ENCODE measurements at places on chromosomes 7 and 10.
A peak's percentile ranks its signal among the peaks of the same experiment; 100 is the strongest.

GRCh38 chr10:68073631-68074030 is 1.5 kb downstream of the HERC4 start:
- no peak for DNase-seq

DNA sequence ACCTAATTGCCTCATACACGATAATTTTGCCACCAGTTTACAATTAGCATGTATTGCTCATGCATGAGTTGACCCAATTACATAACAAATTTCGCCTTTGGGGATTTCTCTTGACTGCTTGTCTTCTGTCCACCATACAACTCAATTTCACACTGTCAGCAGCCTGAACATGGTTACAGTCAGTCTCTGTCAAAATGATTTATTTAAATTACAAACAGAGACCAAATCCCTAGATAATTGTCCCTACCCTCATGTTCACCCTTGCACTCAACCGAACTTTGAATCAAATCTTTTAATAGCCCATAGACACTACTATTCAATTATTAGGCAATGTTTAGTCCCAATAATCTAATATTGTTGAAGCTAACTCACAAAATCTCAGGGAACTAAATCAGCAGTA is 59.7 kb upstream of the NEBL start:
- no peak for DNase-seq

DNA sequence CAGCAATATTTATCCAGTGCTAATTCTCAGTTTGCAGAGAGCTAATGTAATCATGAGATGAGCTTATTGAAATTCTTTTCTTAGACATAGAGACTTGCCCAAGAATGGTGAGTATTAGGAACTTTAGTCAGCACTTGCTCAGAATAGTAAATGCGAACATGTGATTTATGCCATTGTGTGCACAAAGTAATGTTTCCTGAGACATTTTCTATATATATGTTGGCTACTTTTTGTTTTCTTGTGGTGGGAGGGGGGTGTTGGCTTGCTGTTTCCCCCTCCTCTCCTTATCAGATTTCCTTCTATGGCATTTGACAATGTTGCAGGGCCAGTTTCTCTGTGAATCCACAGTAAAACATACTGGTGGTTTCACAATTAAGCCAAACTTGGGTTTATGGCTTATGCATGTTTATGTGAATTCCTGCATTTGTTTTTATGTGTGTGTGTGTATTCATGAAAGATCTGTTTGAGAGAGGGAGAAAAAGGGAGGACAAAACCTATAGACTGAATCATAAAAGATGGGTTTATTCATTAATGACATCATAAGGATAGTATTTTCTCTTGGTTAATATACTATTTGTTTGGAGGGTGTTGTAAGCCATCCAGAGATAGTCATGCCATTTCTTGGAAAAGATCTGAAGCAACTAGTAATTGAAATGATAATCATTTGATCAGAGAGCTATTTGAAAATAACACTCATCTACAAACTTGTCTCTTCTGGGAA is 36.3 kb downstream of the ARID5B start:
- DNase-seq = peak; percentile 74

DNA sequence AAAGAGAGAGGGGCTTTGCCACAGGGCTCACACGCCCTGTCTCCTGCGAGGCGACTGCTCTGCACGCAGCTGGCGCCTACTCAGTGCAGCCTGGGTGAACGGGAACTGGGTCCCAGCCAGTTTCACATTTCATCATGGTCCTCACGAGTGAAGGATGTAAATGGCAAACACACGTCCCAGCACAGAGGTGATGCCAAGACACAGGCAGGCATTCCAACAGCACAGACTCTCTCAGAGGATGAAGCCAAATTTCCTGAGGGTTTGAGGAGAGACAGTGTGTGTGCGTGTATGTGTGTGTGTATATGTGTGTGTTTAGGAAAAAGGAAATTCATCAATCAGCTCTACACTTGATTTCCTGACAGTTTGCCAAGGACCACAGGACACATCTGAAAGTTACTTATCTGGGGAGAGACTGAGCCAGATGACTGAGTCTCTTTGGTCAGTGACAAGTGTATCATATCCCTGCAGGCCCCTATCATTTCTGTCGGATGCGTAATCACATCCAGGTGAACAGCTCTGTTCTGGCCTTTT is 53.9 kb downstream of the CHST15 start:
- DNase-seq = no peak

GRCh38 chr7:75965617-75966016 is 28.8 kb downstream of the TMEM120A start:
- no peak for DNase-seq

DNA sequence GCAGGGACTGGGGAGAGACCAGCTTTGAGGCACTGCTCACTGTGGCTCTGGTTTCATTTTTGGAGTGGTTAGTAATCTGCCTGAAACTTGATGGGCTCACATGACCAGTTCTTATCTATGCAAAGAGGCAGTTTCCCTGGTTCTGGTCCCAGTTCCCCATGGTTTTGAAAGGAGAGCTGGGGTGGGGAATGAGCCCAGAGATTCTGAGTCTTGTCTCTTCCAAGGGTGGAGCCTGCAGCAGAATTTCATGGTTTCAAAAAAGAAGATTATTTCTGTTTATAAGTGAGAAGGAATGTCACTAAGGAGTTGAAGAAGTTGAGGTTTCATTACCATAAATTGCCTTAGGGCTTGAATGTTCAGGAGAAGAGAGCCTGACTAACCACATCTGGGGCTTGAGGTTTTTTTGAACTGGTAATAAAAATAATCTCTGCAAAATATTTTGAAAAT is 190.2 kb upstream of the HABP2 start:
- DNase-seq = peak; percentile 66

GRCh38 chr7:105448181-105448580 is 59.5 kb upstream of the SRPK2 start:
- DNase-seq = no peak

- DNase-seq = no peak
Measured at GRCh38 chr10:116133634-116134033, 139.4 kb downstream of the GFRA1 start.

DNA sequence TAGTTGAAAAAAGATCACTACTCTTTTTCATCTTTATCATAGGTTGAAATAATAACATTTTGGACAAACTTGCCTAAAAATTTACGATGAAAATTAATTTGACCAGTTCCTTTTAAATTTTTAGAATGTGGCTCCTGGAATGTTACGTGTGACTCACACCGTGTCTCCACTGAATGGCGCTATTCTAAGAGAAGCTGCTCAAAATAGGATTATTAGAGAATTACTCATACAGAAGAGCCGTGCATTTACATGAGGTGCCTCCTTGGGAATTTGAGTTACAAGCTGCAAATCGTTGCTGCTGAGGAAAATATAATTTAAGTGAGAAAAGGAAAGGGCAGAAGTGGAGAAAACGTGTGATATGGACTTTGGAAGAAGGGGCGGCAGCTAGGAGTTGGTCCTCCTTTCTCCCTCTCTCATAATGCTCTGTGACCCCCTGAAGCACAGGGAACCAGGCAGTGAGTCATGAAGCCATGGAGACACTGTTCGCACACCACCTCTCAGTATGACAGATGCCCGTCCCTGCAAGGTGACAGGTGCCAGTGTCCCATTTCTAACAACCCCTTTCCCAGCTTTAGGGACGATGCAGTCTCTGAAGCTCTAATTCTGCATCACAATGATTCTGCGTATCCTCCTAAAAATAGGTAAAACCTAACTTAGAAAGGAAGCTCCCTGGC is 323.2 kb upstream of the COBL start:
- no peak for DNase-seq

DNA sequence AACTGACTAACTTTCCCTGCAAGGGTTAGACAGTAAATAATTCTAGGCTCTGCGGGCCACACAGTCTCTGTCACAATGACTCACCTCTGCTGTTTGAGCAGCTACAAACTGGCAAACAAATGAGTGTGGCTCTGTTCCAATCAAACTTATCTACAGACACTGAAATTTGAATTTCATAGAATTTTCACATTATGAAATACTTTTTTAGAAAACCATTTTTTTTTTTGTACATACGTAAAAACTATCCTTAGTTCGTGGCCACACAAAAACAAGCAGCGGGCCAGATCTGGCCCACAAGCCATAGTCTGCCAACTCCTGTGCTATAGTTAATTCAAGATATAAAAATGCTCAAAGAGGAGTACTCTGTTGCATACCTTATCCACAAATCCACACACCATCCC is 32.6 kb downstream of the PIP4K2A start:
- DNase-seq = peak; percentile 74

GRCh38 chr7:36735172-36735571 is 10.9 kb upstream of the AOAH start:
- no peak for DNase-seq

GRCh38 chr7:25240340-25240739 is 12.1 kb upstream of the NPVF start:
- peak; percentile 50 for DNase-seq

GRCh38 chr10:84563355-84563754 is 235.0 kb downstream of the CCSER2 start:
- no peak for DNase-seq

DNA sequence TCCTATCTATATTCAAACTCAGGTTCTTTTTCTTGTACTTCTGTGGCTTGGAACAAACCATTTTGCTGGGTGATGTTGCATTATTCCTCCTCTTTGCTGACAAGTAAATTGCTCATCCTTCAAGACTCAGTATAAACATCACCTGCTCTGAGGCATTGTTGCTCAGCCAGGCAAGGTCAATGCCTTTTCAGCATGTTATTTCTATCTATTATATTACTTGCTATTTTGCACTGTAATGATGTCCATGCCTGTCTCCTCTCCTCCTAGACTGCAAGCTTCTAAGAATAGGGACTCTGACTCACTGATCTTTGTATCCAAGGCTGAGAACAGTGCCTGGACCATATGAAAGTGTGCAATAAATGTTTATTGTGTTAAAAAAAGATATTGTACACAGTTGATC is 293.8 kb downstream of the RNLS start:
- peak; percentile 30 for DNase-seq

DNA sequence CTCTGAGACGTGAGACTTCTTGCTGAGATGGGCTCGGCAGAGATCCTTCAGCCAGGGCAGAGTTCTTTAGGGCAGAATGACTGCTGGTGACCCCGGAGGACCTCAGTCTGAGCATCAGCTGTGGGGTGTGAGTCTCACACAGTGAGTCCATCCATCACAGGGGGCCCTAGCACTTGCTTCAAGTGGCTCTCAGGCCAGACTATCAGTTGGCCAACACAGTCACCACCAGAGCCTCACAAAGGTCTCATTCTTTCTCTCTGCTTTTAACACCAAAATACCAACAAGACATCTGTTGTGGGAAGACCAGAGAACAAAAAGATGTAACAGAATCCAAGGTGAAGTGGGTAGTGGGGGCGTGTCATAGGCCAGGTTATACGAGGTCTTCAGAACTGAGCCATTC is 345.6 kb upstream of the NRP1 start:
- DNase-seq = no peak

- DNase-seq = no peak
Measured at GRCh38 chr10:113991091-113991860, 52.4 kb upstream of the ADRB1 start.

GRCh38 chr10:3372281-3372680 is 199.7 kb upstream of the PITRM1 start:
- DNase-seq = peak; percentile 74

DNA sequence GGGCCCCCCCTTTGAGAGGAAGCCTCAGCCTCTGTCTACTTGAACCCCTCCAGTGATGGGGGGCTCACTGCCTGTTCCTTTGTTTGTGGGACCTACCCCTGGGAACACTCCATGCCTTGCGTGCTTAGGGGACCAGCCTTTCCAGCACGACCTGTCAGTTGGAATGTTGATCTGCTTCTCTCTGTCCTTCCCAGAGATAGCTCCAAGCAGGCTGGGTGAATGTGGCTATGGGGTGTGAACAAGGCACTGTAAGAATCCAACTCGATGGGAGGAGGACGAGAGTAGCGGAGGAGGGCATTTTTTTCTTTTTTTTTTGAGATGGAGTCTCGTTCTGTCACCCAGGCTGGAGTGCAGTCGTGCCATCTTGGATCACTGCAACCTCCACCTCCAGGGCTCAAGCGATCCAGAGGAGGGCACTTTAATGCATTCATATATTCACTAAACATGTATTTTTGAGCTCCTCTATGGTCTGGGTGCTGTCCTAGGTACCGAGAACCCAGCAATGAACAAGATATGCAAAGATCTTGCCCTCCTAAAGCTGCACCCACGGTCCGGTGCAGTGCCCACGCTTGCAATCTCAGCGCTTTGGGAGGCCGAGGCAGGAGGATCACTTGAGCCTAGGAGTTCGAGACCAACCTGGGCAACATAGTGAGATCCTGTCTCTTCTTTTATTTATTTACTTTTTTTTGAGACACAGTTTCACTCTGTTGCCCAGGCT is 8.5 kb downstream of the CLIP2 start:
- DNase-seq = no peak

DNA sequence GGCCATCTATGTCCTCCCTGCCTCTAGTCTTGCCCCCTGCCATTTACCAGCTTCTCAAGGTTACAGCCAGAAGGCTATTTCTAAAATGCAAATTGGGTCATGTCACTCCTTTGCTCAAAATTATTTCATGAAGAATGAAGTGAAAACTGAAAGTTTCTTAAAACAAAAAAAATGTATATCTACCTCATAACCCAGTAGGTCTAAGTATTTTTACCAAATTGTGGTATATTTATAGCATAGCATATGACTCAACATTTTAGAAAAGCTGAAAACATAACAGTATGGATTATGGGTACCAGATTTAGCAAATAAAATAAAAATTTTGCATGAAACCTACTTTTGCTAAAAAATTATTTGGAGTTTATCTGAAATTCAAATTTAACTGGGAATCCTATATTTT is 78.4 kb downstream of the SLC16A9 start:
- no peak for DNase-seq

- peak; percentile 99 for DNase-seq
Measured at GRCh38 chr10:119725828-119726675, at the start of gene INPP5F. Gene INPP5F (plus strand): TSS chr10:119726050. CDS start chr10:119726263, 213 bp downstream.

DNA sequence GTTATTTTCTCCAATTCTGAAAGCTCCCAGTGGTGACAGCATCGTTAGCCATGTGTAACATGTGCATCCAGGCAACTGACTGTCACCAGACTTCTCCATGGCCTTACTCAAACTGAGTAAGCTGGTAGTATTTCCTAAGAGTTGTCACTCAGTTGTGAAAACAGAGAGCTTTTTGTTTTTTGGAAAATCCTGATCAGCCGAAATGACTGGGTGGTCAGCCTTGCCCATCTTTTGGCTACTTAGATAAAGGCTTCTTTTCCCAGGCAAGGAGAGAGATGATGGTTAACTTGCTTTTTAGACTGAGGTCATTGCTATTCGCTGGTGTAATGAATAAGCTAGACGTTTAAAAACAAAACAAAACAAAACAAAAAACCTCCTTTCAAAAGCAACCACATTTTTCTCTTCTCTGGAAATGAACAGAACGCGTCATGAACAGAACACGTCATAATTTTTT is 159.5 kb upstream of the KLF14 start:
- DNase-seq = peak; percentile 75

GRCh38 chr7:2714636-2715035 is 26.6 kb downstream of the AMZ1 start:
- no peak for DNase-seq

DNA sequence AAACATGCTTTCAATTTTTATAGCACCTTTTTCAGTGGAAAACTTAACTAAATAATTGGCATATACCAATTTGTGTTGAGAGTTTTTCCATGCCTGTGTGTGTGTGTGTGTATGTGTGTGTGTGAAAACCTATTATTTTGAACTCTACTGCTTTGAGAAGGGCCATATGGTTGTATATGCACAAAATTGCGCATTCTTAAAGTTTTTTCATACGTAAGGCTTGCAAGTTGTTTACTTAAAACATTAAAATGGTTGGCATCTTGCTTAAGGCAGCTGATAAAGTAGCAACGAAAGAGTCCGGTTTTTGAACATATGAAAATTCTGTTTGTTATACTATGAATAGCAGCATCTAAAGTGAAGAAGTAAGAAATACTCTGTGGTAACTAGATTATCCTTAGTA is 84.1 kb downstream of the HDAC9 start:
- DNase-seq = no peak

- DNase-seq = no peak
Measured at GRCh38 chr10:69844698-69845097, 43.0 kb downstream of the COL13A1 start.
